ENCODE measurements at places on chromosomes 4 and X.

DNA sequence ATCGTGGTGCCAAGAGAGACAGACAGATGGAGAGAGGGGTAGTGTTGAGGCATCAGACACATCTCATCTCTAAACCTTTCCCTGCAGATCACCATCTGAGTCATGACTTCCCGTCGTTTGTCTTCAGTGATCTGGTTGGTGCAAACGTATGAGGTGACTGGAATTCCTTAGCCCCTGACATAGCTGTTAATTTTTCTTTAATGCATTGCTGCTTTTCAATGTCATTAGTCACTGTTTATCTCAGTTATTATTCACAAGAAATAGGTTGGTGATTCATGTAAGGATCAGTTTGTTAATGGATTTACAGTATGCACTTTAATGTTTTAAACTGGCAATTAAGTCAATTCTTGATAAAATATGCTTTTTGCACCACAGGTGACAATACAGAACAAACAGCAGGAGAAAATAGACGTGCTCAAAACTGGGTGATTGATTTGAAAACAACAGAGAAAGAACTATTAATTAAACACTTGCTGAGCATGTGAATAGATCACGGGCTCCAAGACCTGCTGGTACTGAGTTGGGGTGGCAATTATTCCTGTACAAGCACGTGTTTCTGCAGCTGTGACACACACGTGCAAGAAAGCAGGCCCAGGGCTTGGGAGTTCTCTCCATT lies 1.3 kb upstream of the TMEM154 start:
- DNase-seq = no peak

- DNase-seq = no peak
These were observed 46.8 kb downstream of the MXRA5 start for GRCh38 chrX:3299636-3300035.

DNA sequence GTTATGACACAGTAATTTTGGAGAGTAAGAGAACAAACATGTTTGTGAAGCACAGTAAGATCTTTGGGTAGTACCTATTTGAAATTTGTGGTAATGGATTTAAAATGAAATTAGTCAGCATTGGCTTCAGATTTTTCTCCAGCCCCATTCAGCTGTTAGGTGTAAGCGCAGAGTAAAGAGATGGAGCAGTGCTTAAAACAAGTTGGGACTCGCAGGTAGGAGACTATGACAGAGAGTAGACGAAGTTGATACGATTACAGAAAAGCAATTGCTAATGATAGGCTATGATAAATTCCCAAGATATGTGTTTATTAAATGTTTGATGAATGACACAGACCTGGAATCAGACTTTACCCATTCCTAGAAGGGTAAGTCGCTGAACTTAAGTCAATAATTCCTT lies 72.6 kb downstream of the CHIC2 start:
- DNase-seq = no peak

DNA sequence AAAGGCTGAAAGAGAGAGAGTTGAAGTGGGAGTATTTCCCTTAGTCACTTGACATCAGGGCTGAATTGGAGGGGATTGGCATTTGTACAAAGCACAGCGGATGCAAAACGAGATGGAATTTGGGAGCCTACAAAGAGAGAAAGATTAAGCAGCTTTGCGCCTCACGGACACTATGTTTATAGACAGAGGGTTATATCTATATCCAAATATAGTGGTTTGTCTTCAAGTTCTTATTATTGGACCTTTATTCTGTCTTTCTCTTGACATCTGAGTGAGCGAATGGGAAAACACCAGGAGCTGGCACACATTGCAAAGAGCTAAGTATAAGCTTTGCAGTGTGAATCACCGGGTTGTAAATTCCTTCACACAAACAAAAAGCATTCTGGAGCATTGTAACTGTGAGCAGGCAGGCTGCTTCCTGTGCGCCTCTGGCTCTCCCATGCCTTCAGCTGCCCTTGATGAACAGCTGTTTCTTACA lies 500.2 kb downstream of the STIM2 start:
- DNase-seq = no peak

- DNase-seq = no peak
These were observed 36.5 kb downstream of the USP46 start for GRCh38 chr4:52622564-52622963.

DNA sequence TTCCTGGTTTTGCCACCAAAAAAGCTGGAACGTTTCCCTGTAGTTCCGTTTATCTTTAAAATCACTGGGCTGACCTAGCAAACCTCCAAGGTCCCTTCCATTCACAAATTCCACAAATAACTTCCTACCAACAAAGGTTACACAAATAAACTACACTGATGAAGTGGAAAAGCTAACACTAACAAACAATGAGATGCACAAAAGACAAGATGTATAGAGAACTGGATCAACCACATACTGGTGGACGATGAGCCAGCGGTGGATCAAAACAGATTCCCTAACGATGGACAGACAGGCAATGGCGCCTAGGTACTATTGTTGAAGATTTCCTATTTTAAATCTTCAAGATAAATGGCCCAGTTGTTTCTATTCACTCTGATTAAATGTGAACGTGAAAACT lies 15.5 kb downstream of the AFAP1 start:
- no peak for DNase-seq

- DNase-seq = no peak
These were observed 287.4 kb downstream of the CHIC1 start for GRCh38 chrX:73850124-73851013.

- DNase-seq = no peak
These were observed 22.9 kb upstream of the FRMPD4 start for GRCh38 chrX:12115377-12115776.

All from activated naive CD8-positive, alpha-beta T cell treated with anti-CD3 and anti-CD28 coated beads for 36 hours (primary cell).